WTC11 (cell line): ENCODE measurements at places on chromosomes 2 and 18. TPM values are rescaled to one million over a fixed set of nuclear protein-coding genes. Genes with fewer than 3 reads are reported as not detected.
A peak's percentile ranks its signal among the peaks of the same experiment; 100 is the strongest.

The C2orf66 gene
- total RNA-seq: not detected in 3 replicates

The GPR75 gene
- total RNA-seq: 2.2 to 3.1 TPM (median 2.8 TPM) in 3 replicates

The GAL3ST2 gene
- total RNA-seq: 0.73 to 0.98 TPM (median 0.78 TPM) in 3 replicates

The TMEM169 gene
- 1.8 to 3.5 TPM (median 3.3 TPM) in 3 replicates for total RNA-seq

DNA sequence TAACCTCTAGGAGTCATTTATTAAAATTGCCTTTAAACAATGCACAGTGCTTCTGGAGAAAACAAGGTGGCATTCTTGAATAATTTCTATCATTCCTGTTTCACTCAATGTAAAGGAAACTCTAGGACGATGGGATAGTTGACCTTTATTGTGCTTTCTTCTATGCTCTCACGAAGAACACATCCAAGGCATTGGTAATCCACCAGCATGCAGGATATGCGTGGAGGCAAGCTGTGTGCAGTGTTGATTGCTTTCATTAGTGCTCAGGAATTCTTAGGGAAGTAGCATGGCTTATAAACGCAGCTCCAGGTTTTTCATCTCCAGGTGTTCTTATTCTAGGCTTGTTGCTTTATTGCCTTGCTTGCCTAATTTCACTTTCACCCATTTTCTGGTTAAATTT is 58.4 kb upstream of the CAVIN2 start:
- no peak for DNase-seq

- no peak for DNase-seq
Measured at GRCh38 chr2:119795309-119796303, 35.9 kb downstream of the PTPN4 start.

DNA sequence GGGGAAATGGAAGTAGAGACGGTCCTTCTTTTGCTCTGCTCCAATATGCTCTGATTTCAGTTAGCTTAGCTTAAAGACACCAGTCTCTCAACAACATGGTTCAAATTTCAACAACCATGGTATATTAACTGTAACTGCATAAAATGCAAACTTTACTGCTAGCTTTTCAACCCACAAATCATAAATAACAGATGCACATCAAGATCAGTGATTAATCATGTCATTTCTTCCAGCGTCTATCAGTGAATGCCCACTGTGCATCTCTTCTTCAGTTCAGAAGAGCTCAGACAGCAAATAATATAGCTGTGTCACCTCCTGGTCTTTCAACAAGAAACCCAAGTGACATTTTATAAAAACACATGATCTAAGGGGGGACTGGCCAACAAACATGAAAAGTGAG is 12.6 kb downstream of the PECR start:
- DNase-seq: no peak

DNA sequence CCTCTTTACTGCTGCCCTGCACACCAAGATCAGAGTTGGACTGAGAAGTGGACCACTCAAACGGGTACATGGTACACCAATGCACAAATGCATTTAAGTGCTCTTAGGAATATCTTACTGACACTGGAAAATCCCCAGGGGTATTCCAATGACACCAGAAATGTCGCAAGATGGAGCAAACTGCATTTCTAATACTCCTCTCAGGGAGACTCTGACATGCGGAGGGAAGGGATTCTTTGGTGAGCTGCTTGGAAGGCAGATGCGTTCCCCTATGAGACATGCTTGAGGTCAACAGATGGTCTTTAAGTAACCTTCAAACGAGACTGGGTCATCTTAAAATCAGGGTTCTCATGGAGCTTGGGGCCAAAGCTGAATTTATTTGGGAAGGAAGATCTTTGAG is 521.8 kb upstream of the TCF4 start:
- no peak for DNase-seq

GRCh38 chr2:47297767-47298425 is 105.1 kb upstream of the MSH2 start:
- no peak for DNase-seq

GRCh38 chr18:42072407-42072806 is 117.4 kb downstream of the PIK3C3 start:
- DNase-seq: no peak

GRCh38 chr2:229348128-229348527 is 77.0 kb upstream of the PID1 start:
- no peak for DNase-seq

GRCh38 chr2:9422321-9423099 is 818 bp downstream of the ITGB1BP1 start:
- DNase-seq: peak; percentile 42

GRCh38 chr2:102753563-102754159 is 8.2 kb upstream of the TMEM182 start:
- no peak for DNase-seq

- no peak for DNase-seq
Measured at GRCh38 chr2:64226611-64227010, 82.4 kb upstream of the PELI1 start.

DNA sequence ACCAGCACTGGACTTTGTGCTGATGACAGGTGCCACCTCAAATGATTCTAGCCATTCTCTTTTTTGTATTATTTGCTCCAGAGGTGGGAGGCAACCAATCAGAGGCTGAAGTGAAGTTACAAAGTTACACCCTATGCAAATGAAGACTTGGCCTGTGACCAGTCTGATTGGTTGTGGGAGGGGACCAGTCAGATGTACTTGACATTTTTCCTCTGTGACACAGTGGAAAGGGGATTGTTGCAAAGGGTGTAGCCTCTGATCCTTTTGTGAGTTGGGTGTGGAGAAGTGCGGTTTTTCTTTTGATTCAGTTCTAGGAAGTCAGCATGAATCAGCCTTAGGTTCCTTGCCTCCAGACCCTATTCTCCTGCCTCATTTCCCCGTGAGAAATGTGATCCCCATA is 244.0 kb downstream of the ARL6IP6 start:
- DNase-seq: no peak

DNA sequence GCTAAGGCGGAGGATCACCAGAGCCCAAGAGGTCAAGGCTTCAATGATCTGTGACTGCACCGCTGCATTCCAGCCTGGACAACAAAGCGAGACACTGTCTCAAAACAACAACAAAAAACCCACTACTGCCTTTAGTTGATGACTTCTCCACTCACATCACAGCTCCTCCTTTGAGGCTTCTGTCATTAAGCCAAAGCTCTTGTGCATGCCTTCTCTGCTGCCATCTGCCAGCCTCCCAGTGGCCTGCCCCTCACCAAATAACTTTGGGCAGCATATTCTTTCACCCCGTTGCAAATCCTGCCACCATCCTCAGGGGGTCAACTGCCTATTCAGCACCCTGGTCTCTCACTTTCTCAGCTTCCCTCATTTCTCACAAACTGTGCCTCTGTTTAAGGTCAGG is 27.5 kb downstream of the OSBPL1A start:
- DNase-seq: no peak

DNA sequence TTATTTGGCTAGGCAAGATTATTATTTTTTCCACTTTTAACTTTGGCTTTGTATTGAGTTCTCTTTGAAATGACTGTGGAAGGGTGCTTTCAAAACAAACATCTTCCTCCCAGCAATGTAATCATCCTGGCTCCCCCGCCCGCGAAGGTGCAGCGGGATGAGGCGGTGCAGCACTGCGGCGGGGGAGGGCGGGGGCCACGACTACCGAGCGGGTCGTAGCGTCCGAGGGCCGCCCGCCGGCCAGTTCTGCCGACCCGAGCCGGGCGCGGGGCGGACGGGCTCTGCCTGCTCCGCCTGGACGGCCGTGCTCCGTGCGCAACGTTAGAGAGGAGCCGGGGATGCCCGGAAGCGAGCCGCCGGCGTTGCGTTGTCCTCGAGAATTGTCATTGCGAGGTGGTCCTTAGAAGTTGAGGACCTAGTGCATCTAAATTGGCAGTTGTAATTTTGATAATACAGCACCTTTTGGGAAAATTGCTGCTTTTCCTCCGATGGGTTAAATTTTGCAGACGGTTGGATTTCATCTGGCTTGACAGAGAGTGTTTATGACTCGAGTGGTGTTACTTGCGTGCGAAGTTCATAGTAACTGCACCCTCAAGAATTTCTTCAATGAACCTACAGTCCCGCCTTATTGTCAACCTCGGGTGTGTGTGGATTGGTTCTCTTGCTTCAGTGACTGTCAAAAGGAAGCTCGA is 1.1 kb downstream of the EPC2 start:
- peak; percentile 51 for DNase-seq

- no peak for DNase-seq
Measured at GRCh38 chr2:107402330-107402729, 424.4 kb upstream of the RGPD4 start.

GRCh38 chr2:40321822-40322221 is 130.1 kb downstream of the SLC8A1 start:
- DNase-seq: no peak
